Central memory CD4-positive, alpha-beta T cell (primary cell): ENCODE measurements at places on chromosomes 16 and 17.
A peak's percentile ranks its signal among the peaks of the same experiment; 100 is the strongest.

GRCh38 chr16:12542818-12543699 is 260.6 kb downstream of the CPPED1 start:
- no peak for DNase-seq

GRCh38 chr17:41992576-41992975 is 24.7 kb downstream of the DNAJC7 start:
- no peak for DNase-seq

GRCh38 chr17:46194393-46195216 is 1.4 kb upstream of the KANSL1 start:
- peak; percentile 91 for DNase-seq

DNA sequence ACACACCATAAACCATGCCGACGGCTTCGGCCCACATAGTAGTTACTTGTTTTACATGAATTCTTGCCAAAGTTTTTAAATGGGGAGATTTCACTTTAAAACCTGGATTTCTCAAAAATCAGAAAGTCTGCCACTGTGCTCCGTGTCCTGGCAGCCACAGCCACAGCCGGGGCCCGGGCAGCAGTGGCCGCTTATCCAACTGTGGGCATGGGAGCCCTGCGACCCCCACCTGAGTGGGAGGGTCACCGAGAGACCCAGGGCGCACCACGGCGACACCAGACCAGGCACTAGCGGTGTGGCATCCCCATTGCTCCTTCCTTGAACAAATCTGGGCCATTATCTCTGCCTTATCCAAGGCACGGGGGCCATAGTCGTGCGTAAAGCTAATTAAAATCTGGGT is 30.0 kb downstream of the ZNF469 start:
- no peak for DNase-seq

DNA sequence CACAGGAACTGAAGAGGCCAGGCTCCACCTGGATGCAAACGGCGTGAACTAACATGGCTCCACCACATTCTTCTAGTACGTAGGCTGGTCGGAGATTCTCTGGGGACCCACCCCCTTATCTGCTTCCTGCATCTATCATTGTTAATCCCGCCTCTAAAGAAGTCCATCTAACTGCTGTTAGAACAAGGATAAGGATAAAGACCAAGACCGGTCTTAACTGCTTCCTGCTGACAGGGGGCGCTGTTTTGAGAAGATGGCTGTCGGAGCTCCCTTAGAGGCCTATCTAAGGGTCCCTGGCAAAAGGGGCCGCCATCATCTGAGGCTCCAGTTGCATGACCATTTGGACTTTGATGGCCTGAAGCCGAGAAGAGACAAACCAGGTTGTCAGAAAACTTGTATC is 25.8 kb upstream of the TNFSF12 start:
- DNase-seq, result peak; percentile 52

DNA sequence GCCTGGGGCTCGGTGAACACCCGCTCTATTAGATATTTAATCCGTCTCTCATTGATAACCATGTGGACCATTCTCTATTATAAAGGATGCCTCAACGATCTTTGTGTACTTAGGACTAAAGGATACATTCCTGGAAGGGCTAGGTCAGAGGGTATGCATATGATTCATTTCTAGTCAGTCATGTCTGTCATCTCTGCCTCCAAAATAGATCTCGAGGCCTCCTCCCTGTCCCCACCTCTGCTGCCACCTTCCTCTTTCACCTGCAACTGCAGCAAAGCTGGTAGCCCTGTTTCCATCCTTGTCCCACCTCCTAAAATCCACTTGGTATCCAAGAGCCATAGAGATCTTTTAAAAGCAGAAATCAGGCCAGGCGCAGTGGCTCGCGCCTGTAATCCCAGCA is 121.5 kb downstream of the KATNIP start:
- no peak for DNase-seq

DNA sequence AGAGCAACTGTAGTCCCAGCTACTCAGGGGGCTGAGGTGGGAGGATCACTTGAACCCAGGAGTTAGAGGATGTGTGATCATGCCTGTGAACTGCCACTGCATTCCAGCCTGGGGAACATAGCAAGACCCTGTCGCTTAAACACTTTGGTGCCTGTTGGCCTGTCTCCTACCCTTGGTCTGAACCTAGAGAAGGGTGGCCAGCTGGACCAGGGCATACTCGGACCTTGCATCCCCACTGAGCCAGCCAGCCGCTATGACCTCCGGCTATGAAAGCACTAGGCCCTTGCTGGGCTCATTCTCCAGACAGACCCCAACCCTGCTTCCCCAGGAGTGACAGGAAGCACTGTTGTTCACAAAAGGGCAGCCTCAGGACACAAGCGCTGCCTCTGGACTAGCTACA is 4.6 kb downstream of the IFT20 start:
- no peak for DNase-seq

GRCh38 chr16:25298165-25298872 is 40.7 kb upstream of the ZKSCAN2 start:
- DNase-seq, result no peak

DNA sequence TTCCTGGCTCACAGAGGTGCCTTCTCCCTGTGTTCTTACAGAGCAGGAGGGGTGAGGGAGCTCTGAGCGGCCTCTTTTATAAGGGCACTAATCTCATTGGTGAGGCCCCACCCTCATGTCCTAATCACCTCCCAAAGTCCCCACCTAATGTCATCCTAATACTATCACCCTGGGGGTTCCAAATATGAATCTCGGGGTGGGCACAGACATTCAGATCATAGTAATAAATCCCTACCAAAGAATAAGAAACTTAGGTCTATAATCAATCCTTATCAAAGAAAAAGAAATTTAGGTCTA is 32.3 kb upstream of the METRNL start:
- DNase-seq, result no peak

- DNase-seq, result no peak
These were observed 181.1 kb downstream of the CCDC182 start for GRCh38 chr17:57563958-57564357.

- no peak for DNase-seq
These were observed 25.4 kb upstream of the NSRP1 start for GRCh38 chr17:30091121-30091670.

DNA sequence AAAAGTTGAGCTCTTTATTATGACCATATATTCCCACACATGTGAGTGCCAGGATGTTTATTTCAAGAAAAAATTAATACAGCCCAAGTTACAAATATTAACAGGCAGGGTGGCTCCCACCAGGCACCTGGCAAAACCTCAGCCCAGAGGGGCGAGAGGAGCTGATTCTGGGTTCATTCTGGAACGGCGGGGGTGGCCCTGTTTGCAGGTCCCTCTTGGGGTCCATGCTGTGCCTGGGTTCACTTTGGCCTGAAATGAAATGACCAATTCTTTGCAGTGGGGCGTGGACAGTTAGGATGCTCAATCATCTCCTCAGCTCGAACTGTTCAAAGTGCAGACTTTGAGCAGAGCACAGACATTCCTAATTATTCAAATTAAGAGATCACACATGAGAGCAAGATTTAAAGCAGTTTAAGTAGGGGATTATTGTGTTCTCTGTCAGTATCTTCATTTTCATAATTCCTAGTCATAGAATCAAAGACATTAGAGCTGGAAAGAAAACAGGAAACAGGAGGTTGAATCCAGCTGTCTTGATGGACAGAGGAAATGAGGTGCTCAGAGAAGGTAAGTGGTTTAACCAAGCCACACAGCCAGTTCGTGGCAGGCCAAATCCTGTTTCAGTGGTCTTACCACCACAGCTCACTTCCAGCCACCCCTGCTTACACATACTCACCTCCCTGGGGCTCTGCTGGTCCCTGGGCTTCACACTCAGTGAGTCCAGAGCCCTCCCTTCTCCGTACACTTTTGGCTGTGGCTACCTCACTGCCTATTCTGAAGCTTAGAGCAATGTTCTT is 363.9 kb upstream of the TNRC6C start:
- no peak for DNase-seq

DNA sequence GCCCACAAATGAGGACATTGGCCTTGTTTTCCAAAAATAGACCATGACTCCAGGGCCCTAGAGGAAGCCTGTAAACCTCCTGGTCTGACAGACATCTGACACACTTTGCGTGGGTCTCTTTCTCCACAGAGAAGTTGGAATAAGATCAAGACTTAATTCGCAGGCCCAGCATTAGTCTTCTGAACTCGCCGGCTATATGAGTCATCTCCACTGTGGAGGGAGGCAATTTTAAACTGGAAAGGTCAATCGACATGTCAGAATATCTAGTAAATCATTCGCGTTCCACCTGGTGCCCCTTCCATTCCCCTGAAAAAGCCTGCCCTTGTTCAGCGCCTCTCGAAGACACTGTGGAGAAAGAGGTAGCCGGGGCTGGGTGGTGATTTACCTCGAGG is 140.1 kb downstream of the CLEC16A start:
- DNase-seq, result no peak

DNA sequence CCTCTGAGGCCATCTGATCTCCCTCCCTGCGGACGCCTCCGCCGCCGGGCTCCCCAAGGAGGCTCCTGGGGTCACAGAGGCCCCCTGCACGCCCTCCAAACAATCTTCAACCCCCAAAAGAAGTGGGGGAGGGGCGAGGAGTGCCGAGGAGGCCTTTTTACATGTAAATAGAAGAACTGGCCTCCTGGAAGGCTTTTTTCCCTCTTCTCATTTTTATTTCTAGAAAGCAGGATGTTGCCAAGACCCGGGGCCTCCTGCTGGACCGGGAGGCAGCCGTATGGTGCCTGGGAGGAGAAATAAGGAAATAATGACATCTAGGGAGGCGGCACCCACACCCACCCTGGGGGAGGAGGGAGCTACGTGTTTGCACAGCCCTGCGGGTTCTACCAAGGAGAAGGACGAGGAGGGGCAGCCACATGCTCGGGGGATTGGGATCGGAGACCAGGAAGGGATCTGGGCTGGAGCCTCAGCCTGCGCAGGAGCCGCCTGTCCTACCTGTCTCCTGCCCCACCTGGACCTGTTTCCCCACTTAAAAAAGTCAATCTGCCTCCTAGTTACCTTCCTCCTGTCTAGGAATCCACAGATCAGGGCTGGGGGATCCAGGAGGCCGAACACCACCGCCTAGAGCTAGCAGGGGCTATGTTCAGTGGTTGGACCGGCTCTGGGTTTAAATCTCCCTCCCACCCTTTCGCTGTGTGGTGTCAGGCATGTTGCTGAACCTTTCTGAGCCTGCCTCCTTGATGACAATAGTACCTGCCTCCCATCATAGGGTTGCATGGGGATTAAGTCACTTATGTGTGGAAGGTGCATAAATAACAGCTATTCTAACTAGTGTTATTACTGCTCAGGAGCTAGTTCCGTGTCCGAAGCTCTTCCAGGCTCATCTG is 175.7 kb upstream of the GSE1 start:
- no peak for DNase-seq

DNA sequence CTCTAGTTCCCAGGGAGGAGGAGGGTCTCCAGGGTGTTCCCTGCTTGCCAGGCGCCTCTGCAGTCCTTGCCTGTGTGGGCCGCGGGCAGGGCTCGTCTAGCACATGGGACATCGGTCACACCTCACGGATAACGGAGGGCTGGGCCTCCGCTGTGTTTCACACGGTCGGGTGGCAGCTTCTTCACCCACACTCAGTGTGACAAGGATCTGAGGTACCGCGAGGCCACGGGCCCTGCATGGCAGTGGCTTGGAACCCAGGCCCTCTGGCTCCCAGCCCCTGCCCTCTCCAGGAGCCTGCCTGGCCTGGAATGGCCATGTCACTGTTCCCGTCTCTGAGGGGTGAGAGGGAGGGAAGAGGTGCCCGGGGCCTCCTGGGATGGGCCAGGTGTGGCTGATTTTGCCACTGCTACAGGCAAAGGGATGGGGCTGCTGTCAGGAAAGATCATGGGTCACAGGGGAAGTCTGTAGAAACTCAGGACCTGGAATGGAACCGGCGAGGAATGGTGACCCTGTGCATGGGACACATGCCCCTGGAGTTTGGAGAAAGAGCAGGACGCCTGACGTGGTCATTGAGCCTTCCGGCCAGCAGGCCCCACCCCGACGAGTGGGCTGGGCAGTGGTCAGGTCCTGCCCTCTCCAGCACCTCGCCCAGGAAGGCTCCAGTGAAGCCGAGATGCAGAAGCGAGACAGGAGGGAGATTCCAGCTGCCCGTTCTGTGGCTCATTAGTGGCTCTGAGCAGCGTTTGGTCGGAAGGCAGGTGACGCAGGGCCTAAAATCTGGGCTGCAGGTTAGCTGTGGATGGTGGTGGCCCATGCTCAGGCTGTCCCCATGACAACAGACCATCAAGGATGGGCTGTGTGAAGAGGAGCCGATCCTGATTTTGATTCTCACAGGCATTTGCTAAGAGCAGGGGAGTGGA is 76.5 kb upstream of the GSE1 start:
- DNase-seq, result no peak

DNA sequence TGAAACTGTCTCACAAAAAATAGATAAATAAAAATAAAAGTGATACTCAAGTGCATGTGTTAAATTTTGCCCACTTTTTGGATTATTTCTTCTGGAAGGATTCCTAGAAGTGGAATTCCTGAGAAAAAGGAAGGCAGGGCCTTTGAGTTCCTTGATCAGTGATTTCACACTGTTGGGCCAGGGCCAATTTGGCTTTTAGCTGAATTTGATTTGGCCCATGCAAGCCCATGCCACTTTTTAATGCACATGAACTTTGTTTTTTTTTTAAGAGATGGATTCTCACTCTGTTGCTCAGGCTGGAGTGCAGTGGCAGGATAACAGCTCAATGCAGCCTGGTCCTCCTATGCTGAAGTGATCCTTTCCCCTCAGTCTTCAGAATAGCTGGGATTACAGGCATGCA is 96.3 kb downstream of the TNFRSF13B start:
- no peak for DNase-seq

DNA sequence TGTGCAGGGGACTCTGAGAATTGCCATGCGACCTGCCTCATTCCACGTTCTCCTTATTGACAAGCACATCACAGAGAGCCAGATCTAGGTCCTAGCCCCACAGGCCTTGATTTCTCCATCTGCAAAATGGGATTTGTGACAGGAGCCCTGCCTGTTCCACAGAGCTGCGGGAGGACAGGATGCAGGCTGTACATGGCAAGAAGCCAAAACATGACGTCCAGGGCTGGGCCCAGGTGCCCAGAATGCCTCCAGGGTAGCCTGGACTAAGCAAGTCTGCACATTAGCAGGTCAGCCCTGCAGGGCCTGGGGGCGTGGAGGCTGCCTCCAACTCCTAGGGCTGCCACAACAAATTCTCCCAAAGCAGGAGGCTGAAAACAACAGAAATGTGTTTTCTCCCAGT is 235.7 kb upstream of the SDK2 start:
- no peak for DNase-seq

- no peak for DNase-seq
These were observed 4.3 kb upstream of the ITGA3 start for GRCh38 chr17:50051606-50052005.
